ENCODE measurements at places on chromosomes 16 and 17. TPM values are rescaled to one million over a fixed set of nuclear protein-coding genes. Genes with fewer than 3 reads are reported as not detected.

The SEPTIN12 gene
- total RNA-seq = not detected

The SLFN12 gene
- not detected for total RNA-seq

The TRIM37 gene
- total RNA-seq = 18.0 TPM

The C17orf78 gene
- not detected for total RNA-seq

The ANTKMT gene
- 54.5 TPM for total RNA-seq

The TNFRSF17 gene
- total RNA-seq = not detected

The RAMP2 gene
- total RNA-seq = 0.63 TPM

The ARHGDIG gene
- 2.7 TPM for total RNA-seq

The KRTAP9-4 gene
- total RNA-seq = not detected

The ALOX12B gene
- total RNA-seq = 1.2 TPM

The FOXJ1 gene
- 0.70 TPM for total RNA-seq

The CCDC40 gene
- total RNA-seq = 7.3 TPM

The CCL15 gene
- not detected for total RNA-seq

The MT4 gene
- total RNA-seq = not detected

The ELP5 gene
- 131 TPM for total RNA-seq

The PCTP gene
- total RNA-seq = 18.7 TPM

The KRTAP4-7 gene
- not detected for total RNA-seq

The TBC1D3G gene
- not detected for total RNA-seq

The COASY gene
- 126 TPM for total RNA-seq

The GNG13 gene
- not detected for total RNA-seq

The ZNF174 gene
- total RNA-seq = 11.5 TPM

The ZP2 gene
- not detected for total RNA-seq

The LRRC37B gene
- total RNA-seq = 10.6 TPM

The USH1G gene
- 0.08 TPM for total RNA-seq

The ABAT gene
- total RNA-seq = 0.35 TPM

The PNMT gene
- not detected for total RNA-seq

The CTRB1 gene
- not detected for total RNA-seq

The SUPT4H1 gene
- 147 TPM for total RNA-seq

The GCGR gene
- total RNA-seq = 0.51 TPM

The HOXB5 gene
- 2.6 TPM for total RNA-seq

The APOBR gene
- total RNA-seq = not detected

The KRTAP4-6 gene
- not detected for total RNA-seq

The BCL6B gene
- total RNA-seq = not detected

The NPTX1 gene
- total RNA-seq = 209 TPM

The NPIPA5 gene
- 1.9 TPM for total RNA-seq

The CARD14 gene
- total RNA-seq = 0.50 TPM

The LRRC46 gene
- 2.9 TPM for total RNA-seq

The SLC35G6 gene
- total RNA-seq = not detected

The CLEC10A gene
- total RNA-seq = not detected

The NAT9 gene
- 57.1 TPM for total RNA-seq

The DHRS7C gene
- total RNA-seq = not detected

The APOH gene
- total RNA-seq = 3.8 TPM

The ABCC12 gene
- total RNA-seq = 0.05 TPM

The PIMREG gene
- total RNA-seq = 47.4 TPM

The SLFN12L gene
- total RNA-seq = not detected

The KRTAP9-3 gene
- total RNA-seq = not detected

The CRISPLD2 gene
- 3.3 TPM for total RNA-seq

The KCTD19 gene
- total RNA-seq = not detected

The IRF8 gene
- 0.19 TPM for total RNA-seq
